ENCODE measurements at places on chromosomes 5 and 9.

DNA sequence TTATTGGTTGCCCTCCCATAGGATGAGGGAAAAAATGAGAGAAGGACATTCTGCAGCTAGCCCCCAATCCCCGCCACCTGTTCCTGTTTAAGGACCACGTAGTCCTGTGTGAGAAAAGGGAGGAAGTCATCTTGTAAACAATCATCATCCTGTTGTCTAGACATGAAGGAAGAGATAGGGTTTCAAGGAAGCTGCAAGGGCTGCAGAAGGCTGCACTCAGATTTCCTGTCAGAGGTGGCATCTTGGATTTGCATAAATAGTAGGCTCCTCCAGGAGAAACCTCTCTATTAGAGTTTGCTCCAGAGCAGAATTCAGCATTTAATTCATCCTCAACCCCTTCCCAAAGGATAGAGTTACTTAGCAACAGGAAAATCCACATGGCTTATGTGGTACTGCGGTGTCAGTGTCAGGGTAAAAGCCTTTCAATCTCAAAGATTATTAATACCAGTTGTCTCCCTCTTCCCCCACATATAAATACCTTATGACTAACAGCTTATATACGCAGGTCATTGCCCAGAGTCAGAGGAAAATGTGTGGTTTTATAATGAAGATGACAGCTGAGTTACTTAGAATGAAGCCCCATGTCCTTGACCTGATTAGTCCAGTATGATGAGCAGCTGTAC, 4.6 kb upstream of the DNAJC18 start:
- DNase-seq = no peak

- DNase-seq = no peak
Observed at GRCh38 chr5:131021646-131022045, 143.4 kb downstream of the HINT1 start.

GRCh38 chr9:72396247-72397091, 31.5 kb upstream of the ZFAND5 start:
- DNase-seq = no peak

DNA sequence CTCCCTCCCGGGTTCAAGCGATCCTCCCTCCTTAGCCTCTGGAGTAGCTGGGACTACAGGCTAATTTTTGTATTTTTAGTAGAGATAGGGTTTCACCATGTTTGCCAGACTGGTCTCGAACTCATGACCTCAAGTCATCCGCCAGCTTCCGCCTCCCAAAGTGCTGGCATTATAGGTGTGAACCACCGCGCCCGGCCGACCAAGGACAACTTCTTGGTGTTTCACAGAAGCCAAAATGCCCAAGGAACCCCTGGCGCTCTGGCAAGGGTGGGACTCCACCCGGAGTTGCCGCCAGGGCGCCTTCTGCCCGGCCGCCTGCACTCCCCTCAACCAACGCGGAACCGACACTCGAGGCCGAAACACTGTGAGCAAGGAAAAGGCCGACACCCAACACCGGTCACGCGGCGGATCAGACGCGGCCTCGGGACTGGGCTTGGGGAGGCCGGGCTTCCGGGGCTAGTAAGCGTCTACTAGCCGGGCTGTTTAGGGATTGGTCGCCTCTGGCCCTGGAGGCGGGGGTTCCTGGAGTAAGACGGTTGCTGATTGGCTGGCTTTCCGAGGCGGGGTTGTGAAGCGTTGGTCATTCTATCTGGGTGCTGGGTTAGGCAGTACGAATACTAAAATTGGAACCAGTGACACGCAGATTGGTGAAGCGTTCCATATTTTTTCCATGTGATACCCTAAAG, 7.7 kb upstream of the CFAP157 start:
- DNase-seq = peak; percentile 84

DNA sequence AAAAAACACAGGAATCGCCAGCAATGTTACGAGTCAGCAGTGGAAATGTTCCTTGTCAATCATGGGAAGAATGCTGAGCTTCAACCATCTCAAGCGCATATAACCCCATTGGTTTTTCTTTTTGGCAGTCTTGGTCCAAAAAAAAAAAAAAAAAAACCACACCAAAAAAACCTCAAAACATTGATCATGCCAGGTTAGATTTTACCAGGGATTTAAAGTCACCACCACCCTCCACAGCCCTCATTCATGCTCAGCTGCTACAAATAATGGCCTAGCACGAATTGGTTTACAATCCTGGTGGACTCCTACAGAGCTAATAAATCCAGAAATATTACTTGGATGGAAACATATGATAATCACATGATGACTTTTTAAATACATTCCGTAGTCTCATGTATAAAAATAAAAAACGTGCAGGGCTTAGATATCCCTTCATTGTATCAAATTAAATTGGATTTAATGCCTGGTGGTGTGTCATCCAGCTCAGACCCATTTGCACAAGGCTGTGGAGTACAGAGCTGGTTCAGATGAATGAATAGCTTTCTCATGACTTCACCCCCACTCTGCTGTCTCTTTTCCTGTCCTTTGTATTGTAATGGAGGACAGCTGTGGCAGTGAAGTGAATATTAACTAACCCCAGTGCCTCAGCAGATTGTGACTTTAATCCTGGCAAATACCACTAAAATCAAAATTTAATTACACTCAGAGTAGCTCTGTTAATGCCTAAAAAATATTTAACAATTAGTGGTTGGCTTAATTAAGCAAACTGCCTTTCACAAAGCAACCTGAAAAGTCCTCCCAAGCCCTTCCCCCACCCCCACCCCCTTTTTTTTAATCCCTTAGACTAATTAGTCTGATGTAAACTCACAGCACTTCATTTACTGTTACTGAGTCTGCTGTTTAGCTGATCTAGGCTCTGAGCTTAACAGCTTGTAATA, 626.5 kb upstream of the ZNF608 start:
- DNase-seq = no peak

DNA sequence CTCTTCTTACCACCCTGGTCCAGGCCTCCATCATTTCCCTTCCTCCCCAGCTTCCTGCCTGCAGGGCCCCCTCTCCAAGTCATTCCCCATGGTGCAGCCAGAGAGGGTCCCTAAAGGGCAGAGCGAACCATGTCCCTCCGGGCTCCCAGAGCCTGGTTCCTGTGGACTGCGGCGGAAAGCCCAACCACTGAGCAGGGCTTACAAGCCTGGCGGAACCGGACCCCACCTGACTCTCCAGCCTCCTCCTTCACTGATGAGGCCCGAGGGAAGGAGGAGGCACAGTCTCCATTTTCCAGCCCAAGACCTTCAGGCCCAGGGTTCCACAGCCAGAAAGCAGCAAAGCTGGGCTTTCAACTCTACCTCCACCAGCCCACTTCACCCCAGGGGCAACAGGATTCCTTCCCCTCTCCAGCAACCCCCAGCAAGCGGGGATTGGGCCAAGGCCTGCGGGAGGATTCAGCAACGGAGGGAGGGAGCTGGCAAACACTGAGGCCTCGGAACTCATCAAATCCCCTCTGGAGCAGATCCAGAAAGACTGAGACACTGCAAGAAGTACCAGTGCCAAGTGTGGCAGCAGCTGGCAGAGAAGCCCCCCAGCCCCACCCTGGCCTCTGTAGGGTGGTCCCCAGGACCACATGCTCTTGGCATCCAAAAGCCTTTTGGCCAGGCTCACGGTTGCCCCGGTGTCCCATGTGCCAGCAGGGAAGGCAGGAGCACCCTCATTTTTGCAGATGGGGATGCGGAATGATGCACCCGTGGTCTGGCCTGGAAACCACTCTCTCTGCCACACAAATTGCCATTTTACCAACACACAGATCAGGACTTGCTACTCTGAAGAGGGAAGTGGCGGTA, 3.1 kb downstream of the FAM163B start:
- no peak for DNase-seq

GRCh38 chr9:134851020-134851419, 29.6 kb upstream of the FCN2 start:
- DNase-seq = no peak

Measured in esophagus squamous epithelium (tissue), 5 donors.